GM06990 (cell line): ENCODE measurements at places on chromosomes 6 and 20.

- no peak for DNase-seq
Observed at GRCh38 chr20:35387334-35387733, 24.4 kb downstream of the UQCC1 start.

- DNase-seq = no peak
Observed at GRCh38 chr6:81929828-81930227, 177.3 kb upstream of the TENT5A start.

DNA sequence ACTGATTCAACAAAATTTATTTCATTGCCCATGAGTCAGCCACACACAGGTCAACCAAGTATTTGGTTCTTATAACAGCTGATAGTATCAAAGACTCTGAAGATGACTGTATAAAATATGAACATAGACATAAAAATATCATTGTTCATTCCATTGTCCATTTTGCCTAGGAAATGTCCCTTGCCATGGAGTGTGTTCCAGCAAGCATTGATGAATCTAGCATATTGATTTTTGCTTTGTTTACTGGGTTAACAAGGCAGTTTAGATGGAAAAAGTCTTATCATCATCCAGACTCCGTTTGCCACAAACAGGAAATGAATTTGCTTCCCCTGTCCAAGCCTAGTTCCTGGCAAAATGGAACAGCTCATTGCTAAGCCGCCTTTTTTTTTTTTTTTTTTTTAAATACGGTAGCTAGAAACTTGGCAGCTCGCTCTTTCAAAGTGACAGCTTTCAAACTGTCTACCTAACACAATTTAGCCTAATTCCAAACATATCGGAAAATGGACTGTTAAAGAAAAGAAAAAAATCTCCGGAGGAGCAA is 7.5 kb downstream of the F13A1 start:
- DNase-seq = no peak

DNA sequence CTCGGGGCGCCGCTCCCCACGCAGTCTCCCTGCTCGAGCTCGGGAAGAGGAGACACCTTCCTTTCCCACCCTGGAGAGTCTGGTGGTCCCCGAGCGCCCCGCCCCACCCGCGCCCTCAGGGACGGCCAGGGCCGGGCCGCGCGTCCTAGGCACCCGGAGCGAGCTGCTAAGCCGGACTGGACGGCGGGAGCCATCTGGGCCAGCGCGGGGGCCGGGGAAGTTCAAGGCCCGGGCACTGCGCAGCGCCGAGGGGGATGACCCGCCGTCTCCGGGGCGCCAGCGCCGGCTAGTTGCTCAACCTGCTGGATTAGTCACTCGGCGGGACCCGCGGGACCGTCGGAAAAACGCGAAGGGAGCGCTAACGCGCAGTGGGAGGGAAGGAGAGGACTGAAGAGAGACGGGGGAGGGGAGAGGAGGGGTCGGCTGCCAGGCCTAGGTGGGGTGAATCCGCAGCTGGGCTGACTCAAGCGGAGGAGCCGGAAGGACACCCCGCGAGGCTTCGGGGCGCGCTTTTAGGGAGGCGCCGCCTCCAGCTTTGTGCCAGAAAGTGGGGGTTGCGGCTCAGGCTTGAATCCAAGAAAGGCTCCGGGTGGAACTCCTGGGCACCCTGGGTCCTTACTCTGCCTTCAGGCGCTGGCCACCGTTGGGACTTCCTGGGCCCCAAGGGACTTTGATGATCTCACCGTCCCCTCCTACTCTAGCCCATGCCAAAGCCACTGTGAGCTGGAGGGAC is 75.7 kb upstream of the FOXP4 start:
- no peak for DNase-seq

GRCh38 chr20:20821484-20822260 is 109.2 kb upstream of the RALGAPA2 start:
- DNase-seq = no peak

GRCh38 chr6:2659882-2660281 is 90.8 kb downstream of the MYLK4 start:
- no peak for DNase-seq

- DNase-seq = no peak
Observed at GRCh38 chr6:36277946-36278470, 8.1 kb downstream of the PNPLA1 start.

- no peak for DNase-seq
Observed at GRCh38 chr6:106025655-106026054, 60.5 kb upstream of the PRDM1 start.

DNA sequence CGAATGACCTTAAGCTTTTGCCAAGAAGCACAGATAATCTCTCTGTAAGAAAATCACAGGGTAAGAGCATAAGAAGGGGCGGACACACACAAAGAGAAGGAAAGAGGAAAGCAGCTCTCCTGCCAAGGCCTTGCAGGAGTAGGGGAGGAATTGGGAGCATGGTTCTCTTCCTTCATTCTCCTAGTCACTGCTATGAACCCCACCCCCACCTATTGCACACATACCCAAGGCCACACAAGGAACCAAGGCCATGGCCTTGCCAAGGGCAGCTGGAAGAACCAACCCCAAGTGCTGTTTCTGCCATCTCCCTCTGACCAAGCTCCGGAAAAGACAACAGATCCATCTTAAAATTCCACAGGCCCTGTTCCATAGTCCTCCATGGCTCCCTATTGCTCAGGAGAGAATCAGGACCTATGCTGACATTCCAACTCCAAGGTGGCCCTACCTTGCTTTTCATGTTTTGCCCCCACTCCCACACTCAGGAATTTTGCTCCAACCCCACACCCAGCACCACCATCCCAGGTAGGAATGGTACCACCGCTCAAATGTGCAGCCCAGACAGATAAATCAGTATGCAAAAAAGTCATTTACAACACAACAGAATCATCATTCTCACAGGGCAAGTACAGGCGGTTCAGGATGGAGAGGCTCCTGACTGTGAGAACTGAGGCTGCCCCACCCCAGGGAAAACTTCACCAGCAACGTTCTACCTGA is 31.3 kb downstream of the TRAM2 start:
- DNase-seq = no peak

DNA sequence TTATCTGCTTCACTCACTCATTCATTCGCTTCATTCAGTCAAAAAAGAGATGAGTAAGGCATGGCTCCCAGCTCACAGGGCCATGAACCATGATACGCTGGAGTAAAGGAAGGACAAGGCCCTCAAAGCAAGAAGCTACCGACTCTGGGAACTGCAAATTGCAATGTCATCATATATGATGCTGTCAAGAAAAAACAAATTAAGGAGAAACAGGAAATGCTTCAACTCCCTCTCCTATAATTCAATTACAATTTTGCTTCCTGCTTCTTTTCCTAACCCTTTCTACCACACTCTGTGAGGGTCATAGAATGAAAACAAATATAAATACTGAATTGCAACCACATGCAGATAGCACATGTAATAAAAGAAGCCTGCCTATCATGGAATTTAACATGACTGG is 725.7 kb upstream of the FLRT3 start:
- DNase-seq = no peak

DNA sequence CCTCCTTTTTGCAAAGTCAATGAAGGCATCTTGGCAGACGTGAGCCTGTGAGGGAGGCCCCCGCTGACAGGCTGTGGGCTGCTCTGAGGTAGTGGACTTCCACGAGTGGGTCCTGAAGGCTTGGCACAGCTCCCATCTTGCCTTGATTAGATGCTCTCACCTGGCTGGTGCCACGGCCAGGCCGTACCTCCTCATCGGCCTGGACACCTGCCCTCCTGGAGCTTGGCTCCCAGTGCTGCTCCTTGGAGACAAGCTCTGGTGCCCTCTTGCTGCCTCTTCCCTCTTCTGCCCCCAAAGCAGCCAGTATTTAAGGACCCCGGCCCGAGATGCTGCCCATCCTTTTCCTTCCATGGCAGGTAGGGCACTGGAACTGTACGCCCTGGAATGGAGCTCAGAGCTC is 93.5 kb downstream of the ERMARD start:
- DNase-seq = no peak
